ENCODE measurements at places on chromosomes 13 and 19.

DNA sequence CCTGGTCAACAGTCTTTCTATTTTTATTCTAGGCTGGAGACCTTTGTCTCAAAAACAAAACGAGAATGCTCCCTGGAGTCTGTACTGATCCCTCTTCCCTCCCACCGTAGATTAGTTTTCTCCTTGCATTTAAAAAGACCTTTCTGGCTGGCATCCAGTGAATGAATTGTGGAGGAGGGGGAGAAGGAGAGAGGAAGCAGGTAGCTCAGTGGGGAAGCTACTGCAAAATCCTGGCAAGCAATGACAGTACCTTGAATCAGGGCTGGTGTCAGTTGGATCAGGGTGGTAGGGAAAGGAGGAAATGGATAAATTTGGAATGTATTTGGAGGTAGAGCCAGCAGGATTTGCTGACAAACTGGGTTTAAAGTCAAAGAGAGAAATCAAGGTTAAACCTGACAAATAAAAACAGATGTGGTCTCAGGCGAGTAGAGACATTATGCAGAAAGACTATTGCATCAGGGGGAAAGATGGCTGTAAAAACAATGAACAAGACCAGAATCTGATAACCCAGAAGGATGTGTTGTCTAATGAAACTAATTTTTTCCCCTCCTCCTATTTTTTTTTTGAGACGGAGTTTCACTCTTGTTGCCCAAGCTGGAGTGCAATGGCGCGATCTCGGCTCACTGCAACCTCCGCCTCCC lies 3.5 kb upstream of the CYP2S1 start:
- no peak for DNase-seq

DNA sequence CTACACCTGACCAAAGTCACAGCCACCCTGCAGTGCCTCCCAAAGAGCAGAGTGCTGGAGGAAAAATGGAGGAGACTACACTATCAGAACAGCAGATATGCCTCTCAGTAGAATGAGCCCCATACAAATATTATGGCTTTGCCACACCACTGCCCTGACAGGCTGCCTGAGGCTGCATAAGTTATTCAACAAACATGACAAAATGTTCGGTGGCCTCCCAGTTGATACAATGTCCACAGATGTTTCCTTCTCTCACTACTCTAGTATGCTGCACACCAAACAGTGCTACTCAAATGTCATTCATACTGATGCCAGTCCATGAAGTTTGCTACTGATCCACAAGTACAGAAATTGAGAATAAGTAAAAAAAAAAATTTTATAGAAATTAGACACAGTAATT lies 41.0 kb downstream of the N4BP2L2 start:
- no peak for DNase-seq

- no peak for DNase-seq
Observed at GRCh38 chr13:65943708-65944107, 1286.4 kb downstream of the PCDH9 start.

DNA sequence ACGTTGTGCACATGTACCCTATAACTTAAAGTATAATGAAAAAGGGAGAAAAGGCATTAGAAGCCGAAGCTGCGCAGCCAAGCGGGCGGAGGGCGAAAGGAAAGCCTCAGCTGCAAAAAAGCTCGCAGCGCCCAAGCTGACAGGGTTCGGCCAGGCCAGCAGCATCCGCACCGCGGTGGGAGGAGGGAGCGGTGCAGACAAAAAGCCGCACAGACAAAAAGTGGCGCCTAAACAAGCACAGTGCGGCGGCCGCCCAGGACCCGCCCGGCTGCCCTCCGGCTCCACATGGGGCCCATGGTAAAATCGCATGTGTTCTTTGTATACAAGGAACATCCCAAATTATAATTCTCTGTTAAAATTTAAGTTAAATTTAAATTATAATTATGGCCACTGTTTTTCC lies 42.4 kb downstream of the PSG3 start:
- peak; percentile 9 for DNase-seq

DNA sequence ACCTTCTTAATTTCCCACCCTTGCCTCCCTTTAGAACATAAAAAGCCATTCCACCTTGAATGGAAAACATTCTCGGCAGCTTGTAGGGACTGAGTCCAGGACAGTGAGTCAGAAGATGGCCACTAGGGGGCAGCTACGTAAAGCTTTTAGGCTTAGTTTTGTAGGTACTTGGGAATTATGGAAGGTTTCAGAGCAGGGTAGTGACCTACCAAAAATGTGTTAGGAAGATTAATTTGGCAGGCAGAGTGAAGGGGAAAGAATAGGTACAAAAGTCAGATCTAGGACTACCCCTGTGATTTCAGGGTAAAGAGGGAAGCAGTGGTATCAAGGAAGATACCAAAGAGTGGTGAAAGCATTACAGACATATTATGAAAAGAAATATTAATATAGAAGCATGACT lies 198.4 kb downstream of the NDFIP2 start:
- peak; percentile 51 for DNase-seq

All from retina (tissue), 1 donor.